ENCODE measurements at places on chromosomes 4 and X.

DNA sequence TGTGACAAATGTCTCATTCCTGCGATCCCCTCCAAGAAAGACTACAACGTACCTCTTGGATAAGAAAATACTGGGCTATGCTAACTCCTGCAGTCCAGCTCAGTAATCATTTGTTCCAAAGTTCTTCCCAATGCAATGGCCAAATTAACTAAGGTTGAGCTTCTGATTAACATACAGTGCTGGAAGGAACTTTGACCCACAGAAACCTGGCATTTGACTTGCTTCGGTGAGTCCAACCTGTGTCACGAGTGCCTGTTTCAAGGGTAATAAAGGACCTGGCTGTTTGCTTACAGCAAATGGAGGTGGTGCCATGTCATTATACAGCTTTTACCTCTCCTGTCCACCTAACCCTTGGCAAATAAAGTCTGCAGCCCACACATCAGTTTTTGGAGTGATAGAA lies 83.2 kb downstream of the RBM47 start:
- no peak for DNase-seq

GRCh38 chrX:31128855-31129254 lies 57.0 kb upstream of the FTHL17 start:
- DNase-seq: no peak

DNA sequence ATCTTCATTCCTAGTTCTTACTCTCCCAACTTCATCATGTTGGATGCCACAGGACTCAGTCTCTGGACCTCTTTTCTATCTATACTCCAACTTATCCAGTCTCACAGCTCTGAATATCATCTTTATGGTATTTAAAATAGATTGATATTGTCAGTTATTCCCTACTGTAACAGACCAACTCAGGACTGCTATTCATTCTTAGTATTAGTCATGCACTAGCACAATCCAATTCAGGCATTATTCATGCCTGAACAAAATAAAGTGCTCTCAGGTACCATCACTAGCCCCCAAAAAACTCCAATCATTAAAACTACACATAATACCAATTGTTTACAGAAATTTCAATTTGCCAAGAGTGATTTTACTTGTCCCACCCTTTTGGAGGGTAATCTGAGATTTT lies 37.7 kb downstream of the FRYL start:
- DNase-seq: no peak

GRCh38 chr4:184823014-184823413 lies 2.8 kb downstream of the ACSL1 start:
- no peak for DNase-seq

DNA sequence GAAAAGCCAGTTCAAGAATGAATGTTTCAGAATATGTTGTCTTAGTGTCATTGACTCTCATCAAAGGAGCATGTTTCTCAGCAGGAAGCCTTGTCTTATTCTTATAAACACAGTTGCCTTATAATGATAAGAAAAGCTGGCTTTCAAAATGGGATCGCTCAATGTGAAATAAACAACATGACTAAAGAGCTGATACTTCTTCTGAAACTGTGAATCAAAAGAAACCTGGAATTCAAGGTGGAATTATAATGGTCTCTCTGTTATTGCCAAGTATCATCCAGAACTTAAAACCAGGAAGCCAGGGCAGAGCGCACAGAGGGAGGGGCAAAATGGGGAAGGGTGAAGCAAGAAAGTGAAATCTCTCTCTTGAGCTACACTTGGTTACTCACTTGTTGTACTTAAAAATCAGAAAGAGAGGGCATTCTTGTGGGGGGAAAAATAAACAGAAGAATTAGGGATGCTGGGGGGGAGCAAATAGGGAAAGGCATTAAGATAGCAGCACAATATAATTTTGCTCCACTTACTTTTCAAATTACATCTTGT lies 270.0 kb downstream of the MAPK10 start:
- no peak for DNase-seq

Data from activated naive CD8-positive, alpha-beta T cell treated with anti-CD3 and anti-CD28 coated beads, Interleukin-2, amount 50 U/mL, for 24 hours (primary cell).